ENCODE measurements at places on chromosomes 6 and 20. TPM values are rescaled to one million over a fixed set of nuclear protein-coding genes. Genes with fewer than 3 reads are reported as not detected.

The ENPP4 gene
- 10.0 TPM for total RNA-seq

DNA sequence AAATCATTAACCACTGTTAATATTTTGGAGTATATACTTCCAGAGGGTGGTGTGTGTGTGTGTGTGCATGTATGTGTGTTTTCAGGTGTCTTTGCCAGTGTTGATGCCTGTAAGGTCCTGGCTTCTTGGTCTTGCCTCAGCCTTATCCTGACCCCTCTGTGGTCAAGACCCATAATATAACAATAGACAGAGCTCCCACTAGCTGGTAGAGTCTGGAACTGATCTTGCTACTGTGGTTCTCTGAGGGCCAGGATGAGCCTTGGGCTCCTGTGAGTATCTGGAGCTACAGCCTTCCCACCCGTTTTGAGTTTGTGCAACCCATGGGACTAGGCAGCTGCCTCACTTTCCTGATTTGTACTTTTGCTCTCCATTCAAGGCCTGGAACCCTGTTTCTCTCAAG lies 191.0 kb downstream of the IBTK start:
- DNase-seq, result no peak

- no peak for DNase-seq
Observed at GRCh38 chr6:135191508-135192255, 10.6 kb downstream of the MYB start.

DNA sequence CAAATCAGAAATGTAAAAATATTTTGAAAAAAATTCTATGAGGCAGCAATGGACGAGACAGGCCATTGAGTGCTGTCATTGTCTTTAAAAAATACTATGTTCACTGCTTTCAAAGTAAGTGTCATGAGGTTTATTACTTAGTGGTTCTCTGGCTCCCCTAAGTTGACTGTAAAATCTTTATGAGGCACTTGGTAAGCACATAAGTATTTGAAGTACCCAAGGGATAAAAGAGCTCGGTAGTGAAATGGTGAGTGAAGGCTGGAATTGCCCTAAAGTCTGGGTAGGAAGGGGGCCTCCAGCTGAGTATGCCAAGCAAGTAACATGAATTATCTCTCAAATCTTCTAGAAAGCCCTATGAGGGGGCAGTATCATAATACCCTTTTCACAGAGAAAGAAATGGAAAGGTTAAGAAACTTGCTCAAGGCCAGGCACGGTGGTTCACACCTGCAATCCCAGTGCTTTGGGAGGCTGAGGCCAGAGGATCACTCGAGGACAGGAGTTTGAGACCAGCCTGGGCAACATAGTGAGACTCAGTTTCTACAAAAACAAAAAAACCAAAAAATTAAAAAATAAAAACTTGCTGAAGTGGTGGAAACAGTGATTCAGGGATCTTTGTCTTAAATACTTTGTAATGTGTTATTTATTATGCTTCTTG lies 5.5 kb upstream of the CTCFL start:
- DNase-seq, result no peak

DNA sequence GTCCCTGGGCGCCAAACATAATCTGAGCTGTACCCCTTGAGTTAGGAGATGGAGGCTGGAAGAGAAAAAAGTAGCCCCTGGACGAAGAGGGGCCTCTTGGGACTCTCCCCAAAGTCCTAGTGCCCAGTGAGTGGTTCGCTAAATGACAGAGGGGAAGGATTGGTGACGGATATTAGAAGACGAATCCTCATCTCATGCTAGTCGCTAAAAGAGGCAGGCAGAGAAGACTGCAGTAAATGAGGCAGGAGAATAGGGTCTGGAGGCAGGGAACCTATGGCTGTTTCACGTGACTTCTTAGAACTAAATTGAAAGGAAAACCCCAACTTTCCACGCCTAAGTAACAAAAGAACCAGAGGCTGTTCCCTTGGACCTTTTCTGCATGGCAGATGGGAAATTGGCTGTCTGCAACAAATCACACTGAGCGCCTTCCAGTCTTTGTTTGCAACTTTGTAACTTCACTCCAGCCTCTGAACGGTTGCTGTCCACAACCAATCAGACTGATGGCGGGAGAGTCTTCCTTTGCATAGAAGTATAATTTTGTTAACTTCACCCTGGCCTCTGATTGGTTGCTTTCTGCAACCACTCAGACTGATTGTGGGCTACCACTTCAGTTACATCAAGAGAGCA lies 731 bp upstream of the RBL1 start:
- no peak for DNase-seq
